HS-27A (cell line): ENCODE measurements at places on chromosomes 3 and 15.

- DNase-seq = no peak
These were observed 80.3 kb downstream of the STAG1 start for GRCh38 chr3:136671921-136672320.

GRCh38 chr15:31377030-31377429 is 50.4 kb downstream of the KLF13 start:
- no peak for DNase-seq

- DNase-seq = no peak
These were observed 6.4 kb downstream of the ITGA11 start for GRCh38 chr15:68425428-68426060.

DNA sequence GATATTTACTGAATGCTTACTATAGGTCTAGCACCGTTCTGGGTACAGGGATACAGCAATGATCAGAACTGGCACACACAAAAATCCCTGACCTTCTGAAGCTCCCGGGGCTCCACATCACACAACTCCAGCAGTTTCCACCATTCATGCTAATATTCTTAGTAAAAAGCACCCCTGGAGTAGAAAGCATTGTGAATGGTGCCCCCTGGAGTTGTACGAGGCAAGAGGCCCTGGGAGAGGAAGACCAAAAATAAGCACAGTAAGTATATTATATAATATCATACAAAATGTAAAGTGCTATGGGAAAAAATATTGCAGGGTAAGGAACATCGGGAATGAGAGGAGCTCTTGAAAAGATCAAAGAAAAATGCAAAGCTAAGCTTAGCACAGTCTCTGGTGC is 790 bp upstream of the SRGAP3 start:
- no peak for DNase-seq

DNA sequence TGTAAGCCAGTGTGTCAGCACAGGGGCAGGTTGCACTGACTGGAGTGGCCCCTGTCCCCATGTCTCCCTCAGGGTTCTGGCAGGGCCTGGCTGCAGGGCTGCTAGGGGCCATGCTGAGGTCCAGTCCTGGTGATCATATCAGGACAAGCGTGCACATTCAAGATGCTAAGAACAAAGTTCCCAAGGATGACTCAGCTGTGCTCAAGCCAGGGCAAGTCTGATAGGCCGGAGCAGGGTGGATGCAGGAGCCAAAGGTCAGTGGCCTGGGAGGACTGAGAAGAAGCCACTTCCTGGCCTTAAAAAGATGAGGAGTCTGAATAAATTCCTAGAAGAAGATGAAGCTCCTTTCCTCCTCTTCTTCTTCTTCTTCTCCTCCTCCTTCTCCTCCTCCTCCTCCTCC is 353.2 kb downstream of the AGBL1 start:
- DNase-seq = no peak

GRCh38 chr3:120524171-120524923 is 71.8 kb upstream of the NDUFB4 start:
- no peak for DNase-seq

DNA sequence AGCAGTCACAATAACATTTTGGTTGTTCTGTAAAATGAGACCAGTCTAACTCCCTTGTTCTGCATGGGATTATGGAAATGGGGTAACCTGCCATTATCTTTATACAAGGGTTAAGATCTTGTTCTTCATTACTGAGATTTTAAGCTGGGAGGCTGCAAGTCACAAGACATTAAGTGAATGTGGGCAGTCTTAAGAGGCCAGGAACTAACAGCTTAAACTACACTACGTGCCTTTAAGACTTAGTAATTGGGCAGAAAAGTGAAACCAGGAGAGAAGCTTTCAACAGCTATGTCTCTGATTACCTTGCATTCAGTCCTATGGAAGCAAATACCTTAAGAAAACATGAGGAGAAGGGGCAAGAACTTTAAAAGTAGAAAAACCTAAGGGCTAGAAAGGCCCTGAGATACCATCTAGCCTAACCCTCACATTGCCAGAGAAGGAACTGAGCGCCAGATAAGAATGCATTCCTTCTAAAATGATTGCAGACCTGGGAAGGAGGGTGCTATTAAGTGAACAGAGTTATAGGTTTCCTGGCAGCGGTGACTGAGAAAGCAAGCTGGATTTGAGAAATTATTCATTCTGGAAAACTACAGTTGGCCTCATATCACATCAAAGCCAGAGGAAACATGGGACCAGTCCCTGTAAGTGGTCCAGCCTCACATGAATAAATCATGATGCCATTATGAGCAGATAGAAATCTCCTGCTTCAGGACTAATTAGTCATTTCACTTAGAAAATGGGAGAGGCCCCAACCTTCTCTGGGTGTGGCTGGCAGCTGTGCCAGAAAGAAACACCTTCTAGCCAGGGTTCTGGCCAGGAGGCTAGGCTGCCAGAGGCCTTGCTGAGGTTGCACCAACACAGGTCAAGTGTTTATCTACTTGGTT is 32.9 kb downstream of the DAPK2 start:
- no peak for DNase-seq

DNA sequence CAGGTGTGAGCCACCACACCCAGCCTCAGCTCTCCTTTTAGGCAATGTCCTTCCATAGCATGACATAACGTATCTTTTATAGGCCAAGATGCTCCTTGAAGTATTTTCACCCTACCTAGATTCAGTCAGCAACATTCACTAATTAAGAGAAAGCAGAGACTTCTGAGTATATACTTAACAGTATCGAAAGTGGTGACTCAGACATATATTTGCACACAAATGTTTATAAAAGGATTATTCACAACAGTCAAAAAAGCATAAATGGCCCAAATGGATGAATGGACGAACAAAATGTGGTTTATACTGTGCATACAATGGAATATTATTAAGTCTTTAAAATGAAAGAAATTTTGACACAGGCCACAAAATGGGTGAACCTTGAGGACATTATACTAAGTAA is 108.6 kb downstream of the ZNF385D start:
- DNase-seq = no peak

DNA sequence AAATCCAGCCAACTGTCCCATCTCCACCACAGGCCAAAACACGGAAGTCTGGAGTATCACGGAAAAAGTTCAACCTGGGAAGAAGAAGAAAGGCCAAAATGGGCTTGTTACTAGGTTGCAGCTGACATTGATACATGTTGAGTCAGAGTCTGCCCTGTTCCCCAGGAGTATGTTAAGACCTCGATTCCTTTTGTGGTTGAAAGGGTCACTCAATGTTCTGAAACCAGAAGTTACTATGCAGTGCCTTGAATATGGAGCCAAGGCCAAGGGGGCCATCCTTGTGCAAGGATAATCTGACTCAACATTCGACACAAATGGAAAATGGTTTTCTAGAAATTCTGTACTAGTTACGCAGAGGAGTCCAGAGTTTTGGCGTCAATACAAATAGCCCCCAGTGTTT is 104.2 kb downstream of the DGKG start:
- DNase-seq = no peak

- no peak for DNase-seq
These were observed 34.9 kb downstream of the RNU5B-1 start for GRCh38 chr15:65339416-65339815.

DNA sequence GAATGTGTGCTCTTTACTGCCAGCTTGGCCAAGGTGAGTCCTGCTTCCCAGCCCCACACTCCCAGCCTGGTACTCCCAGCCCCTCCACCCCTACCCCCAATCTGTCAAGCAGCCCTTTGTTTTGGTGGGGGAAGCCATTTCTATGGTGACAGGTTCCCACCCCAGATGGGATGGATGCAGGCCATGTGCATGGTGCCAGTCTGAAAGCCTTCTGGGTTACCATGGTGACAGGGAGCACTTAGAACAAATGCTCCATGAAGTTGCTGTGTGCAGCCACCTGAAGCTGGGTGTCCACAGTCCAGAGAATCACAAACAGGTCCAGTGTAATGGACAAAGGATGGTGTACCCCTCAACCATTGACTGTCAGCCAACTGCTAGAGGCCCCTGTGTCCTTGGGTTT is 19.1 kb upstream of the VILL start:
- DNase-seq = no peak

DNA sequence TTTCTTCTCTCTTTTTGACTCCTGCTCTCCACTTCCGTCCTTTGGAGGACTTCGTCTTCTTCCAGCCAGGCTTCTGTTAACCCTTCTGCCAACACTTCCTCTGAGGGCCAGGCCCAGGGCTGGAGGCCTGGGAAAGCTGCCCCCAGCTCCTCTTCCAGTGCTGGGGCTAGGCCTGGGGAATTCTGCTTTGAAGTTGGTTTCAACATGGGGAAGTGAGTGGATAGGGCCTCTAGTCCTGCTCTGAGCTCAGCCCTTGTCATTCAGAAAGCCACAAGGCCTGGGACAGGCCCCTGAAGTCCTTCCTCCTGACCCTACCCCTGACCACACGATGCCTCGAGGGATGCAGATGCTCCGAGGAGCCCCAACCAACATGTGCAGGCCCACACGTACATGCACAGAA is 53.9 kb upstream of the HERC1 start:
- no peak for DNase-seq

DNA sequence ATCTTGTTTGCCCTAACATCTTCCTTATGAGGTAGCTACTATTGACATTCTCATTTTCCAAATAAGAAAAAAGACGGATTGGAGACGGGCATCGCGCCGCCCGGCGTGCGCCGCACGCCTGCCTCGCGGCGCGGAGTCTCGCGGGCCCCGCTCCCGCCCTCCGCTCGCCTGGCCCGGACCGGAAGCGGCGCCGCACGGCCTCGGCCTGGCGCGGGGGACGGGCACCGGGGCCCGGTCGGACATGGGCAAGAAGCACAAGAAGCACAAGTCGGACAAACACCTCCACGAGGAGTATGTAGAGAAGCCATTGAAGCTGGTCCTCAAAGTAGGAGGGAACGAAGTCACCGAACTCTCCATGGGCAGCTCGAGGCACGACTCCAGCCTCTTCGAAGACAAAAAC is 112.0 kb downstream of the IL12A start:
- DNase-seq = no peak

DNA sequence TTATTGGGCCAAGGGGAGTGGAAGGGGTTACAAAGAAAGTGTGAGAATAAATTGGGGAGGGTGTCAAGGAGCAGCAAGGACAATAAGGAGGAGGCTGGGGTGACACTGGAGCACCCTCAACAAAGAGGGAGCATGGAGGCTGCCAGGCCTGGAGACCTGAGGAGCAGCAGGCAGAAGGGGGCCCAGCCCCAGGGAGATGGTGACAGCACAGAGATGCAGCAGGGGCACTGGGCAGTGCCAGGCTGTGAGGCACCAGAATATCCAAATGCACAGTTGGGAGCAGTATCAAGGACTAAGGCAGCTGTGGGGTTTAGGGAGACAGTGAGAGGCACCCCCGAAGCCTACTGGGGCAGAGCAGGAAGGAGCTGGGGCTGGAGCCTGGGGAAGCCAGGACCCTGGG is 19.4 kb upstream of the ALAS1 start:
- no peak for DNase-seq
